ENCODE measurements at places on chromosomes 1 and 21. TPM values are rescaled to one million over a fixed set of nuclear protein-coding genes. Genes with fewer than 3 reads are reported as not detected.

- DNase-seq, result peak; percentile 41
Observed at GRCh38 chr1:218344814-218345672, at the start of gene TGFB2. TGFB2 (plus strand) TSS chr1:218345336; CDS start chr1:218346702, 1,366 bp downstream.

DNA sequence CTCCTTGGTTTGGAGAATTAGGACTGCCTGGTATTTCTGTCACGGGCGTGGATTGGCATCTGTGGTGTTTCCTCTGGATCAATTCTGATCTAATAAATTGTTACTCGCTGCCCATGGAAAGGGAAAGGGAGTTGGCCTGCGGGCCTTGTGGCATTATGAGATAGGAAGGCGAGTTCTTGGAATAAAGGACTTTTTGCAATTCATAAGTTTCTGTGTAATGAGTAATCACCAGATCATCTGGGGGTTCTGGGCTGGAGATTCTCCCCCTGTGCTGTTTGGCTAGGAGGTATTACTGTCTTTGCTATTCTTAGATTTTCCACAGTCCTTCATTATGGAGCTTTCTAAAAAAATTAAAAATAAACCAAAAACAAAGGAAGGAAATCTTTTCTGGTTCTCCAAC, 315.9 kb downstream of the CAMTA1 start:
- no peak for DNase-seq

- no peak for DNase-seq
Observed at GRCh38 chr21:37660709-37661108, 255.5 kb downstream of the KCNJ6 start.

- no peak for DNase-seq
Observed at GRCh38 chr1:204154568-204155255, 2.9 kb upstream of the ETNK2 start.

GRCh38 chr1:31981972-31982371, 31.7 kb upstream of the KHDRBS1 start:
- no peak for DNase-seq

DNA sequence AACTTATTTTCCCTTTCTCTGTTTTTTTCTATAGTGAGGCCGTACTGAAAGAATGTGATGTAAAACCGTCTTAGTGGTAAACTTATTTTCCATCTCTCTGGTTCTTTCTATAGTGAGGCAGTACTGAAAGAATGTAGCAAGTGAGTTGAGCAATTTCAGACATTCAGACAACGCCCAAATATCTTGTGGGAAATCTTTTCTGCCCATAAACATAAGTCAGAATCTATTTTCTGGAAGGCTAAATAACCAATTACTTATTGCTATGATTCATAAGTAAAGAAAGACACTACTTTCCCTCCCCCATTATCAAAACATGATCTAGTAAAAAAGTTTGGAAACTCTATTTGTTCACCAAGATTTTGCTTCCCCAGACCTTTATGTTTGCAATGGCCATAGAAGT, 18.8 kb upstream of the SCCPDH start:
- no peak for DNase-seq

GRCh38 chr1:159854116-159854692, 8.3 kb downstream of the VSIG8 start:
- peak; percentile 91 for DNase-seq

DNA sequence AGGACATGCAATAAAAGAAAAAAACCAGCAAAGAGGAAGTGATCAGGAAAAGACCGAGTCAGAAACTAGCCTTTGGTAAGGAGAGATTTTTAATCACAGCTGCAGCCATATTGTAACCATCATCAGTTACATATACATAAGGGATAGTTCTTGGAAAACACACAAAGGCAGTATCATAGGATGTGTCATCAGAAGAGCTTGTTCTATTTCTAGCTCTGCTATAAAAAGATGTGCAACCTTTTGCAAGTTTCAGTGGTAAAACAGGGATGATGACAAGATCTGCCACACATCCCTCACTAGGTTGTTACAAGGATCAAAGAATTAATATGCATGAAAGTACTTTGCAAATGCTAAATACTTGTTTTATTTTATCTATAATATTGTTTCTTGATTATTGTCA, 342.0 kb downstream of the VAV3 start:
- DNase-seq, result no peak

GRCh38 chr1:34924759-34925555, 4.5 kb downstream of the DLGAP3 start:
- DNase-seq, result peak; percentile 68

The OSCP1 gene
- 3.8 TPM for total RNA-seq

DNA sequence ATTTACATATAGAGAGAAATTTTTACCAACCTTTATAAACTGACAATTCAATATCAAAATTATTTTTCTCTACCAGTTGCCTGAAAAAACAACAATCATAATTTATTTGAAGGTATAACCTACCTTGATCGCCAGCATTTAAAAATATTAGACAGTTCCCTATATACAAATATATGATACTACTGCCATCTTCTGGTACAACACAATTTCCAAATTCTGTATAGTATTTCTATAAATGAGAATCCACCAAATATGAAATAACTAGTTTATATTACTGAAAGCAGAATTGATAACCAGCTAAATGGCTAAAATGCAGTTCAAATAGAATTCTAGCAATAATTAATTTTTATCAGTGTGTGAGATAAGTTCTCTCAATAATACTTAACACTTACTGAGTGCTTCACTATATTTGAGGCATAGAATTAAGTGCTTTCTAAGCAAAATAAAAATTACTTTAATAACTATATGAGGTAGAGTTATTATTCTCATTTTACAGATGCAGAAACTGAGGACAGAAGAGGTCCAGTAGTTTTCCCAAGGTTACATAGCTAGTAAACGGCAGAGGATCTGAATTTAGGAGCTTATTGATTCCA, 75.6 kb downstream of the PIGK start:
- no peak for DNase-seq

DNA sequence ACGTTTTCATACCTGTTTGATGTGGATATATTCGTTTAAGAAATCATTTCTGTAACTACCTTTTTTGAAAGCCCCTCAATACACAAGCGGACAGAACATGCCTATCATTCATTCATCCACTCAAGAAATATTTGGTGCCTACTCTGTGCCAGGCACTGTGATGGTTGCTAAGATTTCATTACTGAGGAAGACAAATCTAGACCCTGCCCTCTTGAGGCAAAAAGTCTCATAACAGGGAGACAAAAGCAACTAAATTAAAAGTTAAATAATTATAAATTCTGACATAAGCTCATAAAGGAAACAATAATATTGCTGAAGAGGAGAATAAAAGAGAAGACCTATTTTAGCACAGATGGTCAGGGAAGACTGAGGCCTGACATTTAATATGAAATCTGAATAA, 203.5 kb upstream of the ZNHIT6 start:
- no peak for DNase-seq

- no peak for DNase-seq
Observed at GRCh38 chr1:101420406-101420805, 183.6 kb downstream of the S1PR1 start.

DNA sequence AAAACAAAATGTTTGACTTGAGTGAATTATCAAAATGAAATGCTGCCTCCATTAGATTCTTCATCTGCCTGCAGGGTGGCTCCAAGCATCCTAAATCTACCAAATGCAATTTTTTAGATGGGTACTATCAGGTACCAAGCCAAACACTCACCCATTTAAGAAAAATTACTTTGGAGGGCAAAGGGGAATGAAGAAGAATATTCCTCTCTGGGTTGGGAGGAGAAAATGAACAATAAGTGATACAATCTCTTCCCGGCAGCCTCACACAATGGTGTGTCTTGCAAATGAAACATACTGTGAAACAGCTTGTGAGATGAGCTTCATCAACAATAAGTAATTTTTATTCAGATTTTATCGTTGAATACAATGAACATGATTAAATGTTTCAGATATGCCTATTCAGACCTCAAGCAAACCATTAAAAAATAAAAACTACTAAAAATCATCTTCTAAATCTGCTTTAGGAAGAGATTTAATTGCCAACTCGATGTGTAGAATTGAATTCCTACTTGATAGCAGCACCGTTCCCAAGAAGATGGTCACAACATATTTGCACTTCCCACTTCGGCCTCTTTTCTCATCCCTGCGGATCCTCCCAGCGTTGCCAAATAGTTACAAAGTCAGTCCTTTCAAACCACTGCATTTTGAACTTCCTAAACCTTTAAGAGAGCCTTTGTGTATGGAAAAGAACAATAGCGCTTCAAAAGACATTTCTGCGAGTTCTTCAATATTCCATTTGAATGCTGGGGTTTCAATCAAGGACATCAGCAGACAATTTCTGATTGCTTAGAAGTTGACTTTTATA, 2.7 kb downstream of the DAB1 start:
- DNase-seq, result no peak

The GCSAML gene
- total RNA-seq, result not detected

DNA sequence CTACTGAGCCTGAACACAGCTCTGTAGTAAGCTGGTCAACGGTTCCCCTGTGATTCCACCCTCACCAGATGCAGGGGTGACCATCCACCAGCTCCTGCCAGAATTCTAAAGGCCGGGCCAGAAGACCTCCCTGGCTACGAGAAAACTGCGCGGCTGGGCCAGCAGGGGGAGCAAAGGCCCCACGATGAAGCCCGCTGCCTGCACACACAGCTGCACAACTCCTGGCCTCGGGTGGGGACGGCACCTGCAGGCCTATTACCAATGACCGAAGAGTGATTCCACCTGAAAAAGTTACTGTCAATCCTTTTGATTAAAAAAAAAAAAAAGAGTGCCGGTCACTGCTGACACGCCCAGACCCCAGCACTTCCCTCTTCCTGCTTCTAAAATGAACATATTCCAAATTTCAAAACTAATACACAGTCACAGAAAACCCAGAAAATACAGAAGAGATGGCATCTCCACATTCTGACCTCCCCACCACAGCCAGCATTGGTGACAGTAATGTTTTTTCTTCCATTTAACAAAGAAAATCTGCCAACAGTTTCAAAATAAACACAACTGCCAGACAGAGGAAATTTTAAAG, 49.8 kb upstream of the RIPK4 start:
- peak; percentile 76 for DNase-seq

GRCh38 chr1:179807691-179808485, 64.8 kb downstream of the FAM163A start:
- DNase-seq, result no peak

The DCDC2B gene
- not detected for total RNA-seq

The SLC16A4 gene
- total RNA-seq, result 2.1 TPM

DNA sequence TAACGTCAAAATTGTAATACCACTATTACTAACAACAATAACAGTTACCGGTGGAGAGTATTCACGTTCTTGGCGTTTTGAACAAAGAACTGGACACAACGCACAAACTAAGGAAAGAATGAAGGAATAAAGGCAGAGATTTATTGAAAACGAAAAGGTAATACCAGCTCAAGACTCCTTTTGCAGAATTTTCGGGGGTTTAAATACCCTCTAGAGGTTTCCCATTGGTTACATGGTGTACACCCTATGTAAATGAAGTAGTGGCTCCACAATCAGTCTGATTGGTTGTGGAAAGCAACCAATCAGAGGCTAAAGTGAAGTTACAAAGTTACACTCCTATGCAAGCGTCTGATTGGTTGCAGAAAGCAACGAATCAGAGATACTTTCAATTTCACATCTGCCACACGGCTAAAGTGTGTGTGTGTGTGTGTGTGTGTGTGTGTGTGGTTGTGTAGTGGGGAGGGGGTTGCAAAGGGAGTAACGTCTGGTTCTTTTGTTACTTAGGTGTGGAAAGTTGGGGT, 1.1 kb upstream of the GTF2B start:
- no peak for DNase-seq

GRCh38 chr1:235357485-235358373, 9.5 kb upstream of the TBCE start:
- no peak for DNase-seq

DNA sequence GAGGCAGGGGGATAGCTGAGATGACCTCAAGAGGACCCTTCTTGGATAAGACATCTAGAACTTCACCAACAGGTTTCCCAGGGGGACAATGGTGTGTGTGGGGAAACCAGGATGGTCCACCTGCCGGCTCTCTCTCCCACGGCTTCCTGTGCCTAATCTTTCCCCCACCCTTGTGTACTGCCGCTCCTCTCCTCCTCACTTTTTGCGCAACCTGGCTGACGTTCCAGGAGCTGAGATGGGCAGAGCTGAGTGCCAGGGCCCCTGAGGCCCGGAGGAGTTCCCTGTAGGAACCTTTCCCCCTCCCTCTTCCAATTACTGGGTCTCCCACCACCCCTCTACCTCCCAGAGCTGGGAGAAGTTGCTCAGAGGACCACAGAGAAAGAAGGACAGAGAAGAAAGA, 6.9 kb downstream of the SLC26A9 start:
- no peak for DNase-seq

DNA sequence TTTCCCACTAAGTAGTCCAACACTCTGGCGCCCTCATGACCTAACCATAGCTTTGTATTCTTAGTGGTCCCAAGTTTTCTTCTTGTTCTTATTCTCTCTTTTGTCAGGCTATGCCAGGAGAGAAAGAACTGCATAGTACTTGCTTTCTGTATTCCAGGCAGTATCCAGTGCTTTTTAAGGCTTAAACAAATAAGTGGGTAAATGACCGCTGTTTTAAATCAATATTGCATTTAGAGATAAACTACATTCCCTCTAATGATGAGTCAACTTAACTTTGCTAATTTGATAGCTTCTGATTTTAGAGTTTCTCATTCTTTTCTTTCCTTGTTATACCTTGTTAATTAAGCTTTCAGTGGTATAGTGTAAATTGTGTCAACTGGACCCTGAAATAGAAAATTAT, 139.6 kb downstream of the ZP4 start:
- DNase-seq, result no peak

The PHGDH gene
- total RNA-seq, result 7.8 TPM

The TTLL10 gene
- not detected for total RNA-seq

The OR2T5 gene
- not detected for total RNA-seq

The RC3H1 gene
- total RNA-seq, result 23.2 TPM

DNA sequence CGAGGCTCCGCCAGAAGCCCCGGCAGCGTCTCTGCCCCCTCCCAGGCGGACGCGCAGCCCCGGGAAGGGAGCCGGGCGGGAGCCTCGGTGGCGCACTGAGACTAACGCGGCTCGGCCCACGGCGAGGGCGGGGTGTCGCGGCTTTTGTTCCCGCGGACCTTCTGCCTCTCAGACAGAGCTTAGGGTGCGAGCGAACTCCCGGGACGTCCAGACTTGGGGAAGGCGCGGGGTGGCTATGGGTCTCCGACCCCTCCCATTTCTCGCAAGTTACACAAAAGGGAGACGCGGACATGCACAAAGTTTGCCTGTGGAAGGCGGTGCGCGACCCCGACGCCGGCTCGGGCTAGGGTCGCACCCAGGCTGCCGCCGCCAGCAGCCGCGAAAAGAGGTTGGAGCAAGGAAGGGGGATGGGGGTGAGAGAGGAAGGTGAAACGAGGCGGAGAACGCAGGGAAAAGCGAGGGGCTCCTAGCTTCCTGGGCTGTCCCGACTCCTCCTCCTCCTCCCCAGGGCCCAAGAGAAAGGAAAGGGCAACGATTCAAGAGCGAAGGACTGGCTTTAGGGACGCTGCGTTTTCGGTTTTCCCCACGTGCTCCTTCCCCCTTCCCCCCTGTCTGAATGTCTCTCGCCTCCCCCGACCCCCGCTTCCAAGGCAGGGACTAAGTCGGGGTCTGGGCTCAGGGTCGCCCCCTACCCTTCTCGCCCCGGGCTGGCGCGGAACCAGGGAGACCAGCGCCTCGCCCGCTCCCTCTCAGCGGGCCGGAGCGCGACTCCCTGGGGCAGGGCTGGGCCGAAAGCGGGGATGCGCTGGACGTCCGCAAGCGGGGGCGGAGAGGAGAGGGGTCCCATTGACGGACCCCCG, 729 bp downstream of the APP start:
- peak; percentile 82 for DNase-seq

- no peak for DNase-seq
Observed at GRCh38 chr1:156121457-156121856, 6.9 kb downstream of the LMNA start.

- DNase-seq, result no peak
Observed at GRCh38 chr1:156417401-156418020, 48.5 kb downstream of the RHBG start.

GRCh38 chr1:92118826-92119225, 38.7 kb downstream of the BTBD8 start:
- DNase-seq, result no peak
